Cardiac muscle cell (in vitro differentiated cells and primary cell): ENCODE measurements at places on chromosomes 2 and 18. TPM values are rescaled to one million over a fixed set of nuclear protein-coding genes. Genes with fewer than 3 reads are reported as not detected.

Gene IL36B
- total RNA-seq = not detected in 2 replicates

Gene IL37
- total RNA-seq = not detected in 2 replicates

GRCh38 chr2:73979686-73980085 is 5.0 kb upstream of the TET3 start:
- no peak overlapping the region for H3K4me3 ChIP-seq
- DNase-seq = no peak
- H3K27me3 ChIP-seq = peaks cover 34% of the 10 kb centered on the region
- H3K27ac ChIP-seq = no peak overlapping the region
- H3K4me1 ChIP-seq = peaks cover 33% of the 10 kb centered on the region
- no peaks in the 10 kb centered on the region for H3K36me3 ChIP-seq

GRCh38 chr2:164457271-164457670 is 164.0 kb downstream of the GRB14 start:
- H3K36me3 ChIP-seq = no peaks in the 10 kb centered on the region
- no peaks in the 10 kb centered on the region for H3K27me3 ChIP-seq
- H3K4me1 ChIP-seq = peaks cover 8% of the 10 kb centered on the region
- no peak overlapping the region for H3K27ac ChIP-seq
- DNase-seq = no peak
- H3K4me3 ChIP-seq = no peak overlapping the region

- H3K4me3 ChIP-seq = no peak overlapping the region
- no peaks in the 10 kb centered on the region for H3K27me3 ChIP-seq
- DNase-seq = no peak
- no peaks in the 10 kb centered on the region for H3K4me1 ChIP-seq
- no peak overlapping the region for H3K27ac ChIP-seq
These were observed 35.2 kb downstream of the SETBP1 start for GRCh38 chr18:44715842-44716241.

GRCh38 chr2:19207452-19207851 is 151.0 kb downstream of the OSR1 start:
- H3K36me3 ChIP-seq = no peaks in the 10 kb centered on the region
- H3K27me3 ChIP-seq = no peaks in the 10 kb centered on the region
- DNase-seq = peak; percentile 27
- peaks cover 10% of the 10 kb centered on the region for H3K4me1 ChIP-seq
- no peak overlapping the region for H3K27ac ChIP-seq

- H3K36me3 ChIP-seq = no peaks in the 10 kb centered on the region
- no peak overlapping the region for H3K27ac ChIP-seq
- H3K27me3 ChIP-seq = no peaks in the 10 kb centered on the region
- DNase-seq = no peak
These were observed 101.5 kb downstream of the VWA3B start for GRCh38 chr2:98188351-98189046.

GRCh38 chr2:86065512-86065911 is 40.2 kb downstream of the POLR1A start:
- H3K36me3 ChIP-seq = peaks cover 45% of the 10 kb centered on the region
- H3K27me3 ChIP-seq = no peaks in the 10 kb centered on the region
- no peak overlapping the region for H3K4me3 ChIP-seq
- peak overlapping the region; percentile 16 for H3K27ac ChIP-seq

DNA sequence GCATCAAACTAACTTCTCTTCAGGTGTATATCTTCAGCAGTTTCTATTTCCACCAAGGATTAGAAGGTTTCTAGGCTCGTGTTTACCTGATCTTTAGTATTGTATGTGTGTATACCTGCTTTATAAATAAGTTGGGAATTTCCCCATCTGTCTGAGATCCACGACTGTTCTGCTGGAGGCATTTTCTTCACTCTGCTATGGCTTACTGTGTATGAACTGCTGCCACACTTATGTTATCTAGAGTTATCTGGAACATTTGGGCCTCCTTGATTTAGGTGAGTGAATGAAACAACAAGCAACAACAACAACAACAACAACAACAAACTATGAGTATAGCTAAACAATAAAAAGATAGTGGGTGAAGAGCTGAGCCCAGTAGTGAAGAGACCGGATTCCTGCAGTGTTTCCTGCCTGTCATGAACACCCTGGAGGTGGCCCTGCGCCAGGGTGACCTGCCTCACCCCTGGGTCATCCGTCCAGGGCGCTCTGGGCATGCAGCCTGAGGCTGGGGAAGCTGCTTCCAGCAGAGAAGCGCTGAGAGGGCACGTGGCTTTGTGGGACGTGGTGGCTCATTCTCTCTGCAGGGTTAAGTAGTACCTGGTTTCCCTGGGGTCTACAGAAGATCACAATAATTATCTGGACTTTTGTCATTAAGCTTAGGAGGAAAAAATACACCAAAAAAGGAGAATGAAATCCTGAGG is 56.1 kb upstream of the GATA6 start:
- no peaks in the 10 kb centered on the region for H3K27me3 ChIP-seq
- no peaks in the 10 kb centered on the region for H3K36me3 ChIP-seq
- no peak for DNase-seq
- peaks cover 10% of the 10 kb centered on the region for H3K4me1 ChIP-seq
- no peak overlapping the region for H3K4me3 ChIP-seq
- peak overlapping the region; percentile 34 for H3K27ac ChIP-seq

GRCh38 chr2:110674620-110675555 is 3.0 kb downstream of the BUB1 start:
- H3K36me3 ChIP-seq = no peaks in the 10 kb centered on the region
- H3K27me3 ChIP-seq = no peaks in the 10 kb centered on the region
- peak overlapping the region; percentile 96 for H3K27ac ChIP-seq
- H3K4me3 ChIP-seq = peak overlapping the region; percentile 1
- peaks cover 29% of the 10 kb centered on the region for H3K4me1 ChIP-seq
